Cardiac muscle cell (in vitro differentiated cells and primary cell): ENCODE measurements at places on chromosomes 11 and 22.

DNA sequence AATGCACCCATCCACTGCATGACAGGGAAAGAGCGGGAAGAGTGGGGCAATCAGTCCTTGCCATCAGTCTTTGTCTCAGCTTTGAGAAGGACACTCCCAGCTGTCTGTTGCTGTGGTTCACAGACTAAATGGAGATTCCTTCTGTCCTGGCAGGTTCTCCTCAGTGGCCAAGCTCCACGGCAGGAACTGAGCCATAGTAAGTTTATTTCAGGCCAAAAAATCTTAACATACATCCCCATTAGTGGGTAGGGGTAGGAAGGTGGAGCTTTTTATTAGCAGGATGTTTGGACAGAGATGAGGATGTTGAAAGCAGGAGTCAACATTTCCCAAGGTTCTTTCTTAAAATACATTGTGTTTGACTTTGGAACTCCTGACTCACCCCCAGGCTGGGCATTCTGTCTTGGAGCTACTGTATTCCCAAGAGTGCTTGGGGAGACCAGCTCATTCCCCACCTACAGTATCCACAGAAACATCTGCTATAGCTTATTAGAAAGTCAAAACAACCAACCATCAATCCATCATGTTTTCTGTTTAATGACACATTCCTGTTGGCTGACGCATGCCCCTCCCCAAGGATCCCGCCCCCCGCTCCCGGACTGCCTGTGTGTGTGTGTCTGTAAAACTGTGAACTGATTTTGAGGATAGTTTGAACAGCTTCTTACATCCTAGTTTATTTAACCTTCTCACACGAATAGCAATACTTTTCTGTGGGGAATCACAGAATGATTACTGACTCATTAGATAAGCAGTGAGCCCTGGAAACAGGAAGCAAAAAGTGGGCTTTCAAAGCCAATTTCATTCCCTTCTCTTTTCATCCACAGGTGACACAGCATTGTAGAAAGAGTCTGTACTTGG is 109.5 kb downstream of the CCDC81 start:
- no peak overlapping the region for H3K27ac ChIP-seq
- H3K36me3 ChIP-seq: no peaks in the 10 kb centered on the region
- no peaks in the 10 kb centered on the region for H3K27me3 ChIP-seq
- peaks cover 13% of the 10 kb centered on the region for H3K4me1 ChIP-seq
- no peak overlapping the region for H3K4me3 ChIP-seq

DNA sequence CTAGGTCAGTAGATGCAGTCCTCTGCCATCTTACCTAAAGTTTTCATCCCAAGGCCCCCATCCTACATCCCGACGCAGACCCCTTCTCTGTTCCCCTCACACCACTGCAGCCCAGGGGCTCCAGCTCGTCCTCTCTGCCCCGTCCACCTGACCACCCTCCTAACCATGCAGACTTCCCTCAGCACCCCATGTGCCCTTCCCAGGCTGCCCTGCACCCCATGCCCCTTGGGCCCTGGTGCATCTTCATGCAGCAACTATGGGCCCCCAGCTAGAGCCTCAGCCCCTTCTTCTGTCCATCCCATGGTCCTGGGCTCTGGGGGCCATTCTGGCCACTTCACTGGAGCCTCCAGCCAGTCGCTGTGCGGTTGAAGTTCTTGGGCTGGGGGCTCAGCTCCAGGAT is 2.9 kb downstream of the PRR33 start:
- no peak for DNase-seq
- no peaks in the 10 kb centered on the region for H3K36me3 ChIP-seq
- no peak overlapping the region for H3K4me3 ChIP-seq
- no peaks in the 10 kb centered on the region for H3K4me1 ChIP-seq
- no peak overlapping the region for H3K27ac ChIP-seq

GRCh38 chr22:48492366-48493320 is 1335.0 kb downstream of the BRD1 start:
- DNase-seq: peak; percentile 78
- no peak overlapping the region for H3K4me3 ChIP-seq
- H3K4me1 ChIP-seq: no peaks in the 10 kb centered on the region
- no peak overlapping the region for H3K27ac ChIP-seq
- peaks cover 39% of the 10 kb centered on the region for H3K27me3 ChIP-seq

DNA sequence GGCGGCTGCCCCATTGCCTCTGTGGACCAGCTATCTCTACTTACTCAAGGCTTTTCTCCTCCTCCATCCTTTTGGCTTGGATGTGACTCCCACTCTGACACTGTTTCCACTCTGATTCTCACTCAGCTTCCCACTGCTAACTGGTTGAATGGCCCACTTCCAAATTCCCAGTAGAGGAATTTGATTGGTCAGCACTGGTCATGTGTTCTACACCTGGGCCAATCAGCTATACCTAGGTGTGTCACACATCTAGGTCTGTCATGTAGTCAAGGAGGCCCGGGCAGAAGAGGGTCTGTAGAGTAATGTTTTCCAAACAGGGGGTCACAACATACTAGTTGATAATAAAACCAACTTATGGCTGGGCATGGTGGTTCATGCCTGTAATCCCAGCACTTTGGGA is 53.3 kb downstream of the TPBGL start:
- H3K4me3 ChIP-seq: no peak overlapping the region
- H3K36me3 ChIP-seq: no peaks in the 10 kb centered on the region
- H3K27ac ChIP-seq: no peak overlapping the region
- no peaks in the 10 kb centered on the region for H3K27me3 ChIP-seq
- no peak for DNase-seq

GRCh38 chr22:19393704-19394103 is 37.8 kb downstream of the HIRA start:
- peaks cover 58% of the 10 kb centered on the region for H3K36me3 ChIP-seq
- H3K27ac ChIP-seq: no peak overlapping the region
- peaks cover 19% of the 10 kb centered on the region for H3K4me1 ChIP-seq
- H3K4me3 ChIP-seq: no peak overlapping the region
- no peaks in the 10 kb centered on the region for H3K27me3 ChIP-seq

DNA sequence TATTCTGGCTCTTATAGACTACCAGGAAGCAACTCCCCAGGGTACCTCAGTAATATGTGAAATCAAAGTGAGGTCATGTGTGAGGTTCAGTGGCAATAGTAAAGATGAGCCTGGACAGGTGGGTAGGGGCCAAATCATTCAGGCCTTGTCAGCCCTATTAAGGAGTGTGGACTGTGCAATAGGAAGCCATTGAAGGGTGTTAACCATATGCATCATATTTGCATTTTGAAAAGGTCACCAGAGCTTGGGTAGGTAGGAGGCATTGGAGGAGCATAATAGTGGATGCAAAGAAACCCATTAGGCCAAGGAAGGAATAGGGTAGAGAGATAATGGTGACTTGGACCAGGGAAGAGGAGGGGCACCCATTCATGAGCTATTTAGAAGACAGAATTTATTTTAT is 8.4 kb upstream of the MRPL11 start:
- H3K27me3 ChIP-seq: no peaks in the 10 kb centered on the region
- no peak overlapping the region for H3K27ac ChIP-seq
- no peak overlapping the region for H3K4me3 ChIP-seq

DNA sequence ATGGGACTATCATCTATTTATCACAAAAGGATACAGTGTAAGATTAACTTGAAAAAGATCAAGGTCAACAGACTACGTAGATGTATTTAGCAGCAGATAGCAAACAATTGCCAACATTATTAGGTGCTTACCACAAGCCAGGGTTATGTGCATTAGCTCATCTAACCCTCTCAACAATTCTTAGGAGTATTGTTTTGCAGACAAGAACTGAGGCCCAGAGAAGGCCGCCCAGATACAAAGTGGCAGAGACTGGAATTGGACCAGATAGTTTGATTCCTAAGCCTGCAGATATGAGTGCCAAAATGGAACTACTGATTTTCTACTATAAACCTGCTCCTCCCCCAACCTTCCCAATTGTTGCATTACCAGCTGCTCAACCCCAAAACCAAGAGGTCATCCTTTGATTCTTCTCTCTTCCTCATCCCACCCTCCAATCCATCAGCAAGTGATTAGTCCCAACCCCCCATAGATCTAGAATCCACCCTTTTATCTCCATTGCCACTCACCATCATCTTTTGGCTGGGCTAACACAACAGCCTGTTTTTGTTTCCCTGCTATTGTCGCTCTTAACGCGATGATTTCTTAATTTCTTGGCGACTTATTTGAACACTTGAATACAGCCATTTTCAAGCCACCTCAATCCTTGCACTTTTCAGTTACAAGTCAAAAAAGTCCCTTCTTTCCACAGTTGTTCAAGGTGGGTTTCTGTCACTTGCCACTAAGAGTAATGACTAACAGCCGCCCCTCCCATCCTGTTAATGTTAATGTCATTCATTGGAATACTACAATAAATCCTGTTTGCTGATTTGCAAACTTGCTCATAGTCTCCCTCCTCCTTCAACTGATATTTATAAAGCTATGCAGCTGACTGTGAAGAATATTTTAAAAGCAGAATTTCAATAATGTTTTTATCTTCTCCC is 2.7 kb downstream of the TMEM123 start:
- H3K27ac ChIP-seq: no peak overlapping the region
- DNase-seq: no peak
- H3K27me3 ChIP-seq: no peaks in the 10 kb centered on the region
- H3K36me3 ChIP-seq: peaks cover 9% of the 10 kb centered on the region

DNA sequence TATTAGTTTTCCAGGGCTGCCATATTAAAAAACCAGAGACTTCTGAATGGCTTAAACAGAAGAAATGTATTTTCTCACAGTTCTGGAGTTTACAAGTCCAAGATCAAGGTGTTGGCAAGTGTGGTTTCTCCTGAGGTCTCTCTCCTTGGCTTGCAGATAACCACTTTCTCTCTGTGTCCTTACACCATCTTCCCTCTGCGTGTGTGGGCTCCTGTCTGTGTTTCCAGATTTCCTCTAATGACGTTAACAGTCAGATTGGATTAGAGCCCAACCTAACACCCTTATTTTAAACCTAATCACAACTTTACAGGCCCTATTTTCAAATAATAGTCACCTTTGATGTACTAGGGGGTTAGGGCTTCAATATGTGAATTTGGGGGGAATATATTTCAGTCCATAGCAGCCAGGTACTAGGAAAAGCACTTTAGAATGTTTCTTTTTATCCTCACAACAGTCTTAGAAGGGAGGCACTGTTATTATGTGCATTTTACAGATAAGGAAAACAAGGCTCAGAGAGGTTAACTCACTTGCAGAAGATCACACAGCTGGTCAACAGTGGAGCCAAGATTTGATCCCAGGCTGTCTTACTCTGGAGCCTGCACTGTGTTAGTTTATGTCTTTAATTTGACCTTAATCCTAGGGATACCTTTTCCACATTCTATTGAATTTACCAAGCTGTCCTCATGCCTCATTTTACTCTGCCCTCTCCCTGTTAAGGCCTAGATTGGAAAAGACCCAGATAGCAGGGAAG is 116.4 kb upstream of the CRYBB3 start:
- no peak overlapping the region for H3K4me3 ChIP-seq
- H3K27ac ChIP-seq: no peak overlapping the region
- no peaks in the 10 kb centered on the region for H3K36me3 ChIP-seq
- DNase-seq: no peak
- H3K27me3 ChIP-seq: no peaks in the 10 kb centered on the region

- H3K4me1 ChIP-seq: peaks cover 37% of the 10 kb centered on the region
- peak overlapping the region; percentile 96 for H3K27ac ChIP-seq
- no peaks in the 10 kb centered on the region for H3K27me3 ChIP-seq
- no peak overlapping the region for H3K4me3 ChIP-seq
- H3K36me3 ChIP-seq: no peaks in the 10 kb centered on the region
These were observed 17.5 kb upstream of the ACCSL start for GRCh38 chr11:44029977-44030911.

DNA sequence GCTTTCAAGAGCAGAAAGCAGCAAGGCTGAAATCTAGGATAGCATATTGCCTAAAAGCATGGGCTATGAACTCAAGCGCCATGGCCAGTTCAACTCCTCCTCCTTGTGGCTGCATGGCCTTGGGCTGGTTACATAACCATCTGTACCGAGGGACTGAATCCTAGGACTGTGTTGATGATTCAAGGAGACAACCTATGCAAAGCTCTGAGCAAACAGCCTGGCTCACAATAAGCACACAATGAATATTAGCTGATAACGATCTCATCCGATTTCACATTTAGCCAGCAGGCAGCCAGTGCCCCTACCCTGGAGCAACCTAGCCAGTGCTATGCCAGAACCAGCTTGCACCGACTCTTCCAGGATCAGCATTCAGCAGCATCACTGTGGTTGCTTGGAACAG is 698.4 kb downstream of the TBC1D22A start:
- H3K27me3 ChIP-seq: no peaks in the 10 kb centered on the region
- no peak overlapping the region for H3K4me3 ChIP-seq
- H3K4me1 ChIP-seq: no peaks in the 10 kb centered on the region
- DNase-seq: no peak

- DNase-seq: no peak
- no peaks in the 10 kb centered on the region for H3K36me3 ChIP-seq
- H3K4me1 ChIP-seq: peaks cover 7% of the 10 kb centered on the region
- no peak overlapping the region for H3K27ac ChIP-seq
- no peak overlapping the region for H3K4me3 ChIP-seq
These were observed 15.0 kb downstream of the POU2F3 start for GRCh38 chr11:120254788-120255518.

DNA sequence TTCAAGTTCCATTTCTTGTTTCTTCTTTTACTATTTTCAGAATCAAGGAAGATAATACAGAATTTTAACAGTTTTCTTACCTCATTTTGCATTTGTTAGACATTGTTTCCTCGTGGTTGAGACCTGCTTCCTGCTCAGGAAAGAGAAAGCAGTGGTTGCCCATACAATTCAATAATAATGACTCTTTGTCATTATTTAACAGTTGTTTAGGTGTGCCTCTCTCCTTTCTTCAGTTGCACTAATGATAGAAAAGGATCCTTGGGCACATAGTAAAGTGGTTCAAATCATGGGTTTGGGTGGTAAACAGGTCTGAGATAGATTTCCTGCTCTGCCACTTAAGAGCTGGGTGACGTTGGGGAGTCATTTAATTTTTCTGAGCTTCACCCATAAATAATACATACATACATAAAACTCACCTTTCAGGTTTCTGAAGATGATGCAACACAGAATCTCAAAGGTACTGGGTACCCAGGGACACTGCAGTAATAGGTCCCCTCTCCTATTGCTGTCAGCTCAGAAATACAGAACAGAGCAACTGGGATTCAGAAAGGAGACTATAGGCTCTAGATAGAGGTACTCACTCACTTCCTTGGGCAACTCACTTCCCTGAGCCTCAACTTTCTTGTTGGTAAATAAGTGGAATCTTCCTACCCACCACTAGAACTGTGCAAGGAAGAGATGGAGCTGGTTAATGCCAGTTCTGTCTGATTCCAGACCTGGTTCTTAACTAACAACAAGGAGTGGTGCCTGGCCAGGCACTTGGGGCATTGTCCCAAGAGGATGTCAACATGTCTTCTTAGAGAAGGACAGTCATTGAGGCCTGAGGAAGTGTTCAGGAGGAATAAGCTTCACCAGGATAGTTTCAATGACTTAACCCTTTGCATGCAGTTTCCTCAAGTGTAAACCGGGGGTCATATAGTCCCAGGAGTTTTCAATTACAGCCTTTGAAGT is 34.9 kb downstream of the CD44 start:
- DNase-seq: no peak
- H3K27ac ChIP-seq: no peak overlapping the region
- H3K36me3 ChIP-seq: no peaks in the 10 kb centered on the region
- no peaks in the 10 kb centered on the region for H3K27me3 ChIP-seq

DNA sequence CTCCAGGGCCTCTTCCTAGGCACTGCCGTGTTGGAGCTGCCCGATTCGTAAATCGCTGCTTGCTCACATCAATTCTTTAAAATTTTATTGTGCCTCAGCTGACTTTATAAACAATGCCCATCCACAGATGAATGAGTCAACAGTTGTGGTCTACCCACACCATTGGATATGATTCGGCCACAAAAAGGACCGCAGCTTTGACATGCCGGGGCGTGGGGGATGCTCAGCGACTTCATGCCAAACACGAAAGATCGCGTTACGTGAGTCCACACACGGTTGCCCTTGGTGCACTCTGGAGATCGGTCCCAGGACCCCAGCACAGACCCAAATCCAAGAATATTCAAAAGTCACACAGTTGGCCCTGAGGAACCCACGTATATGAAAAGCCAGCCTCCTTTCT is 195.7 kb downstream of the CTTN start:
- DNase-seq: no peak
- H3K4me3 ChIP-seq: no peak overlapping the region
- no peaks in the 10 kb centered on the region for H3K27me3 ChIP-seq
- no peaks in the 10 kb centered on the region for H3K4me1 ChIP-seq
- H3K36me3 ChIP-seq: no peaks in the 10 kb centered on the region
